CD4-positive, alpha-beta memory T cell (primary cell): ENCODE measurements at places on chromosomes 6 and 20.

DNA sequence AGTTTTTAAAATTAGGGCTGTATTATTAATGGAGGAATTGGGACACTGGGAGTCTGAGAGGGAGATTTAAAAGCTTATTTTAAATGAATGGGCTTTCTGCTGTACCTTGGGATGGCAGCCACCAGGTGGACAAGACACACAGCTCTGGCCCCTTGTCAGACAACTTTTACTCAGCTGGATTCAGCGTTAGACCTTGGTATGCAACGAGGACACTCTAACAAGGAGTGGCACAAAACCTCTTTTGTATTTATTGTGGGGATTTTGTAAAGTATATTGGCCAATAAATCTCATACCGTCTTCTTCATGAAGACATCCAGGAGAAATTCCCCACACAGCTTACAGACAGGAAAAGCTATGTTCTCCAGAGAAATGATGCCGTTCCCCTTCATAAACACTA, 105.7 kb downstream of the LCA5 start:
- DNase-seq, result no peak

DNA sequence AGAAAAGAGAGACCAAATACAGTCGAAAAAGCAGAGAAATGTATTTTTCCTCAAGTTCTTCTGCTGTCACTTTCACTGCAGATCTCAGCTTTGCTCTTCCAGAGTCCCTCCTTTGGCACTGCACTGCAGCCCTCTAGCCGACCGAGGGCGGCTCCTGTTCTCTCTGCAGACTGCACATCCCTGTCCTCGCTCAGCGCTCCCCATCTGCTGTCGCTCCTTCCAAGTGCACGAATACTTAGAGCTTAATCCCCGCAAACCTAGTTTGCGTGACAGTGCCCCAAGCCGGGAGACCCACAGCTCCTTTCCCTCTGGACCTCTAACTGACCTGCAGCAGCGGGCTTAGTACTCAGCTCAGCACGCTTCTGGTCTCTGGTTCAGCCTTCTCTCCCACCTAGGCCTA, 15.2 kb downstream of the RPP21 start:
- no peak for DNase-seq

- DNase-seq, result no peak
Measured at GRCh38 chr6:36033935-36034334, 6.3 kb downstream of the MAPK14 start.

GRCh38 chr6:109117346-109118035, 22.2 kb downstream of the CEP57L1 start:
- no peak for DNase-seq

DNA sequence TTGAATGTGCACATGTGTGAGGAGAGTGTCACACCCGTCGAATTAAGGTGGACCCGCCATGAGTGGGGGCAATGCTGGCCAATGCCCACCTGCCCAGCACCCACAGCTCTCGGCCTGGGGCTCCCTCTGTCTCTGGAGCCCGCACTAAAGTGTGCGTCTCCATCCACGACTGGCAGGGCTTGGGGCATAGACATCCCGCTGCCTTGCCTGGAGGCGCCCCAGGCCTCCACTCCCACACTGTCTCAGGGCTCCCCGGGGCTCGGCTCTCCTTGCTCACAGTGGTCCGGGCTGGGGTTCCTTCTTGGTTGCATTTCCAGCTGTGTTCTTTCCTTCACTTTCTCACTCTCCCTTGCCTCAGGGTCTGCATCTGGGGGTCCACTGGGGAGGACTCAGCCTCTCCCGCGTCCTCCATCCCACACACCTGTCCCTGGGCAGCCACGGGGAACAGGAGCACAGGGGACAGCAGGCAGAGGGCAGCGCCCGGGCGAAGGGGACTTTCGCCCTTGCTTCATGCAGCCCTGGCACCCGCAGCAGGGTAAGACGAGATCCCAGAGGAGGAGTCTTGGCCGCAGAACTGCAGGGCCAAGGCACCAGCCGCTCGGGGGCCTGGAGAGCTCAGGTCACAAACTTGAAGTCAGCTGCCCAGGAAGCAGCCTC, 20.1 kb upstream of the MRGBP start:
- no peak for DNase-seq

- DNase-seq, result no peak
Measured at GRCh38 chr20:10125757-10126156, 91.0 kb downstream of the ANKEF1 start.

DNA sequence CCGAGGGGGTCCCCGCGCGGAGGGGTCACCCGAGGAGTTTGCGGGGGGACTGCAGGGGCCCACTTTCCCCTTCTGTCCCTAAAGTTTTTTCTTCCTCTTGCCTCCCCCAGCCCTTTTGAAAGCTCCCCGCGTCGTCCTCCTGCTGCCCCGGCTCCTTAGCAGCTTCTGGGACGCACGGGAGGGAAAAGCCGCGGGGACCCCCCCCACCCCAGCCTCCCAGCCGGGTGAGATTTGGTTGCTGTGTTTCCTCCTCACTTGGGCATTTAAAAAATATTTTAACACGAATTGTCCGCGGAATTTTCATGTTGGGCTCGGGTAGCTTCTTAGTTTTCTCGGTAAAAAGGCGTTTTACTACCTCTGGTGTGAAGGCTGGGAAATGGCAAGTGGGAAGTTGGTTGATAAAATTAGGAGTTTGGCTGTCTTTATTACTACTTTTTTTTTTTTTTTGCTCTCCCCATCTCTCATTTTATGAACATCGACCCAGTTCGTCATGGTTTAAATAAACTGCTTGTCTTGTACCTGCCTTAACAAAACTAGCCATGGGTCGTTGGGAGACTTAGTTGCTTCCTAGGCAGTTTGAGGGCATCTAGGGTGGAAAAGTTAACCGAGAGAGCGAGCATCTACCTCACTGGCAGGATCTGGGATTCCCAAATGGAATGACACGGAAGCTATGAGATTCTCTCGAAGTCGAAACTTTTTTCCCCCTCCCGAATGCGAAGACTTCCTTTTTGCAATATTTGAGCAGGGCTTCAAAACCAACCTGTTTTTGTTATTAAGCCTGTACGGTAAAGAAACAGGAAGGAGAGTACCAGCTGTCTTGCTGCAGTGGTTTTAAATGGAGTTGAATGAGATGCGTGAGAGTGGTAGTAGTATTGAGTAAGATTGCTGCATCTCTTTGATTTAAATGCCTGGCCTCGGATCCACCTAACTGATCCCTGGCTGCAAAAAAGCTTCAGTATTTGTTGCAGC, 868 bp downstream of the NCOA3 start:
- DNase-seq, result peak; percentile 51

DNA sequence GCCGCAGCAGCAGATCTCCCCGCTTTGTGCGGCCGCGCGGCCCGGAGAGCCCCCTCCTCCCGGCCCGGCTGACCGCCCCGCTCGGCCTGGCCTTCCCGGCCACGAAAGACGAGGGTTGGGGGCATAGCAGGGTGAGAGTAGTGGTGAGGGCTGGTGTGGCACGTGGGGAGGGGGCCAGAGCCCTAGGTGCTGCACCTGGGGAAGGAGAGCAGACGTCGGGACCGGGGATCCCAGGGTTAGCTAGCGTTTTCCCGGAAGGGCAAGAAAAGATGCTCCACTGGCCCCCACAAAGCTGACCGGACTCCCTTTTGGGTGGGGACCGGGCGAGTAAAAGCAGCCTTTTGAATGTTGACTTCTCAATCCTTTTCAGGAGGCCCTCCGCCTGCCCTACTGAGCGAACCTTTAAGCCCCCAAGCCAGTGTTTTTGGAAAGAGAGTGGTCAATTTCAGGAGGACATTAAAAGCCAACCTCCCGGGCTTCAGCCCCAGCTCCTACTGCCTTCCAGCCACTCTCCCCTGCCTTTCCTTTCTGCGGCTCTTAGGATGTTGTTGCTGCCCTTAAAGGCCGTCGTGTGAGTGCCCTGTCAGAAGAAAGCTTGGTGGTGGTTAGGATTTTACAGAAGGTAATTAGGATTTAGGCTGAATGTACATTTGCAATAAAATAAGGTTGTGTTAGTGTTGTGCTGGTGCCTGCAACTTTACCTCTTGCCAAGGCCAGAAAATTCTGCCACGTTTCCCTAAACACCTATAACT, 648 bp upstream of the BACH2 start:
- no peak for DNase-seq

DNA sequence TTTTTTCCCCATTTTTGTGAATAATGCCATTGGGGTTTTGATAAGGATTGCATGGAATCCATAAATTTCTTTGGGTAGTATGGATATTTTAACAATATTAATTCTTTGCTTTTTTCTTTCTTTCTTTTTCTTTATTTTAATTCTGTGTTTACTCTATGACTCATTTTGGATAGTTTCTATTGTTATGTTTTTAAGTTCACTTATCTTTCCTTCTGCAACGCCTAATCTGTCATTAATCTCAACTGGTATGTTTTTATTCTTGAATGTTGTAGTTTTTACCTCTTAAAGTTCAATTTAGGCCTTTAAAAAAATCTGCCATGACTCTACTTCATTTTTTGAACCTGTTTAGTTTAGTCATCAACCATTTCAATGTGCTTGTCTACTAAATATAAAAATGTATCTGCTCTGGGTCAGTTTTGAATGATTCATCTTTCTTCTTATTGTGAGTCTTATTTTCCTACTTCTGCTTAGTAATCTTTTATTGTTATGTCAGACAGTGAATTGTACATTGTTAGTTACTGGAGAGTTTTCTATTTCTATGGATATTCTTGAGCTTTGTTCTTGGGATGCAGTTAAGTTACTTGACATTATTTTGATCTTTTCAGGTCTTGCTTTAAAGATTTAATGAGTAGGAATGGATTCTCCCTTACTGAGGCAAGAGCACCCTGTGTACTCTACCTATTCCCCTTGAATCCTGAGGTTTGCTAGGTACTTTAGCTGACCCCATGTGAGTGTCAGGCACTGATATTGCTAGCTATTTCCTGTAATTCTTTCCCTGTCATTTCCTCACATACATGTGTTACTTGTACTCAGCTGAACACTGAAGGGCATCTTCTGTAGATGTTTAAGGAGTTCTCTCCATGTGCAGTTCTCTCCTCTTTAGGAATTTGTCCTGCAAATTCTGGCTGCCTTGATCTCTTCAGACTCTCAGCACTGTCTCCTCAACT, 104.2 kb downstream of the TFAP2B start:
- DNase-seq, result no peak

DNA sequence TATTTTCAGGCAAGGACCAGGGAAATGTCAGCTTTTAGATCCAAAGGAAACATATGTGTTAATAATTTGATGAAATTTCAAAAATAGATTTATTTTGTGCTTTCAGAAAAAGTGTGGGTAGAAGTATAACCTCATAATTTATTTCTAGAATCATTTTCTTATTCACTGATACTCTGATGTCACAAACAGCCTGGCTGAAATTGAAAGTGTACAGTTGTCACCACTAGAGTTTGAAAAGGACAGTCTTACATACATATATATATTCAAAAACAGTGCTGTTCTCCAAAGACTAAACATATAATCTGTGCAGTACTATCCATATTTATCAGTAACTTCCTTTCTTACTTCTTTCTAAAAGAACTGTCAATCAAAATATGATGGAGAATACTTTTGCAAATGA, 254.4 kb upstream of the KCNQ5 start:
- no peak for DNase-seq

GRCh38 chr20:33812908-33813462, 1.8 kb downstream of the CHMP4B start:
- no peak for DNase-seq

DNA sequence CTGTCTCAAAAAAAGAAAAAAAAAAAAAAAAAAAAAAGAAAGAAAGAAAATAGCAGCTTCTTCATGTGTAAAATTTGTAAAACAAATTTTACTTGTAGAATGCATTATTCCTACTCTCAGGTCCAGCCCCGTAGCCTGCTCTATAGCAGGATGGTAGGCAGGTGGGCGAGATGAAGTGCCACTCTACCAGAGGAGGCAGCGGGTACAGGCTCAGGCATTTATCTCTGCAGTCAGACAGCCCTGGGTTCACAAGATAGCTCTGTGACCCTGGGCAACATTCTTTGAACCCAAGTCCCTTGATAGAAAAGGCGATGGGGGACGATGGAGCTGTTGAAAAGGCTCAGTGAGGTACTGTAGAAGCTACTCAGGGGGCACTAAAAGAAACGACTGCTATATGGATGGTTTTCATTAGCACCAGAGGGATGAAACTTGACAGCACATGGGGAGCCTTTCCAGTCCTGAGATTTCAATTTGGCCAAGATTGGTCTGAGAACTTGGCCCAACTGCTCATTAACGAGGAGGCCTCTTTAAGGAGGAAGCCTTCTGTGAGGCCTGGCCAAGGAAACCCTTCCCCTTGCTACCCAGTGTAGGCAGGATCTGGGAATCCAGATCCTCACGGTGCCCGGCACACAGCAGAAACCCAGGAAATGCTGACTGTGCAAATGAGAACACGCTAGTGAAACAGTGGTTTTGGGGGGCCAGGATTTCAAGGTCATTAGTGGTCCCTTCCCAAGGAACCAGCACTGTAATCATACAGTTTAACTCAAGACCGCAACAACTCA, 63.1 kb downstream of the MYH7B start:
- DNase-seq, result no peak

DNA sequence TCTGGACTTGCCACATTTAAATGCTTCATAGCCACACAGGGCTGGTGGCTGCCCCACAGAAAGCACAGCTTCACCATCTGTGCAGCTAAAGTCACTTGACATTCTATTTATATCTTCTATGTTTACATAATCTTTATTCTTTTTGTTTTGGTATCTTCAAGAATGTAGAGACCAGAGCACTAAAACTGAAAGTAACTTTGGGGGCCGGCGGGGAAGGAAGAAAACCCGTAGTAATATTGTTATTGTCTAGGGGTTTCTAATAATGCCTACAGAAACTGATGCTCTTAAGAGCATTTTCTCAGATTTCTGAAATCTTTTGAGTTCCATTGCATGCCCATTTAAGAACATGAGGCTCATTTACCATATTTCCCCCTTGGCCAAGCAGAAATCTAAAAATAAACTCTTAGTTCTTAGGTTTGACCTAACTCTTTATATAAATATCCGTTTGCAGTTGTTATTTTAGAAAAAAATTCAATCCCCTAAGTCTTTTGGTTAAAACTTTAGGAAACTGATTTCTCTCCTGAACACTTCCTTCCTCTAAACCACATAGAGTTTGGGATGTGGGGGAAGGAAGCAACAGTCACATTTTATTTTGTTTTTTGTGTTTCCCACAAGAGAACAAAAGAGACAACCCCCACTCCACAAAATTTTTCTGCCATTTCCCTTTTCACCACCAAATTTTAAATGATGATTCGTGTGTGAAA, 207.6 kb downstream of the OGFRL1 start:
- DNase-seq, result peak; percentile 2

DNA sequence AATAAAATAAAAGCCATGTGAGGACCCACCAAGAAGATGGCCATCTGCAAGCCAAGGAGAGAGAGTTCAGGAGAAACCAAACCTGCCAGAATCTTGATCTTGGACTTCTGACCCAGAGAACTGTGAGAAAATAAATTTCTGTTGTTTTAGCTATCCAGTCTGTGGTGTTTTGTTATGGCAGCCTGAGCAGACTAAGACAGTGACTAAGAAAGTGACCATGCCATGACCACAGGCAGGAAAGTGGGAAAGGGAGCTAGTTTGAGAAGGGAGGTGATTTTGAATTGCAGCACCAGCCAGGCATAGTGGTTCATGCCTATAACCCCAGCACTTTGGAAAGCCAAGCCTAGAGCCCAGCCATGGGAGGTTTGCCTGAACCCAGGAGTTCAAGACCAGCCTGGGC, 21.9 kb upstream of the C6orf62 start:
- DNase-seq, result no peak

DNA sequence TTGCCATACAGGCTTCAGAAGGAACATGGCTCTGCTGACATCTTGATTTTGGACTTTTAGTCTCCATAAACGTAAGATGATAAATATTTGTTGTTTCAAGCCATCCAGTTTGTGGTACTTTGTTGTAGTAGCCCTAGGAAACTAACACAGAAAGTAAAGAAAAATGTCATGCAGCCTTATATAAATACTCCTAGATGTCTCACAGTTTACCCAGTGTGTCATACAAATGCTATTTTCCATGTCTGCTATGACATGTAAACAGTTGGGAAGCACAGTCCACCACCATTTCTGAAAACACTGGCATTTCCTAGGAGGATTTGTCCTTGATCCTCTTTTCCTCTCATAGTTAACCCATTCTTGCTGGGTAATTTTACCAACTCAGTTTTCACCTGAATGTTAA, 30.6 kb upstream of the ME1 start:
- no peak for DNase-seq
